ENCODE measurements at places on chromosomes 4 and X. TPM values are rescaled to one million over a fixed set of nuclear protein-coding genes. Genes with fewer than 3 reads are reported as not detected.

RBMXL3 gene
- not detected for total RNA-seq

TMPRSS11F gene
- total RNA-seq, result not detected

NKX3-2 gene
- total RNA-seq, result not detected

NDNF gene
- 1.6 TPM for total RNA-seq

JCHAIN gene
- total RNA-seq, result not detected

ELK1 gene
- total RNA-seq, result 40.6 TPM

CT47A7 gene
- total RNA-seq, result not detected

MAP3K15 gene
- 0.16 TPM for total RNA-seq

METTL14 gene
- 9.5 TPM for total RNA-seq

AFAP1 gene
- total RNA-seq, result 47.3 TPM

DNAAF6 gene
- not detected for total RNA-seq

CLCN4 gene
- 5.5 TPM for total RNA-seq

ARMCX1 gene
- 10.9 TPM for total RNA-seq

TREX2 gene
- 0.13 TPM for total RNA-seq

SORCS2 gene
- total RNA-seq, result 1.3 TPM

GSTCD gene
- total RNA-seq, result 11.0 TPM

PLAC1 gene
- 0.89 TPM for total RNA-seq

TMEM144 gene
- 2.0 TPM for total RNA-seq

HTATSF1 gene
- 31.6 TPM for total RNA-seq

MAGEA1 gene
- not detected for total RNA-seq

PCDH10 gene
- 0.81 TPM for total RNA-seq

FAM53A gene
- total RNA-seq, result 8.4 TPM

NHSL2 gene
- total RNA-seq, result 2.8 TPM

KLKB1 gene
- not detected for total RNA-seq

TXK gene
- total RNA-seq, result 0.13 TPM

TLR3 gene
- 5.1 TPM for total RNA-seq

S100P gene
- not detected for total RNA-seq

NUDT6 gene
- 10.4 TPM for total RNA-seq

RS1 gene
- total RNA-seq, result not detected

STATH gene
- not detected for total RNA-seq

MND1 gene
- 1.4 TPM for total RNA-seq
